ENCODE measurements at places on chromosomes 1 and 21.

DNA sequence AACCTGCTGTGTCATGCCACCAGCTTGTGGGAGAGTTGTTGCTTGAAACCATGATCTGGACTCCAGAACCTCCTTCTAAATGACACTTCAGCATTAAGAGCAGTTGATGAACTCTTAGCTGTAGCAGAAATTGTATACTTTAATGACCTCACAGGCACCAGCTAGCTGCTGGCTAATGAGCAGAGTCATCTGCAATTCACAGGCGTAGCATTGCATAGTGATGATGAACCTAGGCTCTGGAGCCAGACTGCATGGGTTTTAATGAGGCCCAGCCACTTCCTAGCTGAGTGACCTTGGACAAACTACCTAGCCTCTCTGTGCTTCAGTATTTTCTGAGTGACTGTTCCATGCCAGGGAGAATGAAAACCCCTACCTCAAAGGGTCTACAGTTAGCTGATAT is 407.1 kb downstream of the LMO4 start:
- no peak for DNase-seq

DNA sequence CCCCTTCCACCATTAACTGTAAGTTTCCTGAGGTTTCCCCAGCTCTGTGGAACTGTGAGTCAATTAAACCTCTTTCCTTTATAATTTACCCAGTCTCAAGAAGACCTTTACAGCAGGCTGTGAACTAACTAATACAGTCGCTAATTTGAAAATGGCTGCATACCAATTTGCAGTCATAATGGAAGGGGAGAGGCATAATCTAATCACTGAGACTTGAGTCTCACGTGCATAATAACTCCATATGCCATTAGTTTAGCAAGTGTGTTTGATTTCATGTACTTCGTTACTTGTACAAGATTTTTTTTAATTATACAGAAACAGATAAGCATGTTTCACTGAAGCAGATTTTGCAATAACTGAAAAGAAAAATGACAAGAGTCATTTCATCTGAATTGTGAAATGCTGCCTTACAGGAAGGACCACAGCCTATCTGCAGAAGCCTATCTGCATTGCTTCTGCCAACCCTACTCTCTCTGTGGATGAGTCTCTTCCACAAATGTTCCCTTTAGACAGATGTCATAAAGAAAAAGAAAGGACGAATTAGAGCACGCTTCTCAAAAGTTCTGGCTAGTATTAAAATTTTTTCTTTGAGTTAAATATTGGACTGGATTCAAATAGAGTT is 99.1 kb downstream of the PTGER3 start:
- DNase-seq, result no peak

DNA sequence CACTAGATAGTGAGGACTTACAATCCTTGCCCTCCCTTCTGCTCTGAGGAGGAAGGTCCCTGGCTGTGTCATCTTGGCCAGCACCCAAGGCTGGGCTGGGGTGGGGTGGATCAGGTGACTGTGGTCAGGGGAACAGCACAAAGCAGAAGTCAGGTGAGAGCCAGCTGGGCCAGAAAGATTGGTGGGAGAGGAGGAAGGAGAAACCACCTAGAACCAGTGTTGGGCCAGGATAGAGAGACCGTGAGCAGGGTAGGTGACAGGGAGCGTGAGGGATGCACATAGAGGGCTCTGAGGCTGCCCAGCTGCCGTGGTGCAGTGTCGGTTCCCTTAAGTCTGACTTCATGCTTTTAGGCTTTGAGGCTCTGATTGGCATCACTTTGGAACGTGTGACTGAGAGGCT is 22.7 kb downstream of the NCF2 start:
- peak; percentile 38 for DNase-seq

GRCh38 chr21:39062196-39062595 is 121.1 kb downstream of the PSMG1 start:
- no peak for DNase-seq

DNA sequence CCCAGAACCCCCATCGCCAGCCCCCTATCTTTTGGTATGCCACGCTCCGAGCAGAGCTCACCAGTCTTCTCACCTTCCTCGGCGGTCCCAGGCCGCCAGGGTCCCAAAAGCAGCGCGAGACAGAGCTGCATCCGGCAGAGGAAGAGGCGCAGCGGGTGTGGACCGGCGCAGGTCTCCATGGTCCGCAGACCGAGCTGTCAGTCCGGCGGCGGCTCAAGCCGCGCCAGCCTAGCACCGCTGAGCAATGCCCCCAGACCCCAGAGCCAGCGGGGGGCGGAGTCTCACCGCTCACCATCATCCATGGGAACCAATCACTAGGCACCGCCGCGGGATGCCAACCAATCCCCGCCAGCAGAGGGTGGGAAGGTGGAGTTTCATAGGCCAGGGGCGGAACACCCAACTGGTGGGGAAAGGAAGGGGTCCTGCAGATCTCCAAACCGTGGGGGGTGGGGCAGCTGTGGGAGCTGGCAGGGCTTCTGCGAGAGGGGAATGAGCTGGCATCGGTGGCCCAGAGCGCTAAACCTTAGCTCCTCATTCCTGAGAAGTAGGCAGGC is at the start of gene EPHA10:
EPHA10 (minus strand) TSS at position 233 of the 554 bp plus-strand sequence; CDS start at position 179, 54 bp downstream.
- DNase-seq, result no peak

- no peak for DNase-seq
Measured at GRCh38 chr1:214990619-214991018, 91.9 kb upstream of the KCNK2 start.

DNA sequence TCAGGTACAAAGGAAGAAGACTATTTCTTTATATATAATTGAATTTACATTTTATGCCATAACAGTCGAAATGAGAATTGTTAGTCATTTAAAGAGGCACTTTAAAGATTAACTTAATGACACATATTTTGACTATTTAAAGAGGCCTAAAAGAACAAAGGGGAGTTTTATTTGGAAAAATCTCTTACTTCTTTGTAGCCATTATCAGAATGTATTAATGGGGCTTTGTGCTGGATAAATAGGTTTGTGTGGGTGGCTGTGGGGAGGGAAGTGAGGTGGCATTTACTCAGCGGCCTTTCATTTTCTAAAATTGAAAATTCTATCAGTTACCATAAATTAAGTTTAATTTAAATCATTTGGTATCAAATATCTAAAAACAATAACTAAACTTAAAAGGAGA is 462.2 kb upstream of the CXADR start:
- DNase-seq, result no peak

- no peak for DNase-seq
Measured at GRCh38 chr1:50157306-50157941, 48.7 kb downstream of the ELAVL4 start.

DNA sequence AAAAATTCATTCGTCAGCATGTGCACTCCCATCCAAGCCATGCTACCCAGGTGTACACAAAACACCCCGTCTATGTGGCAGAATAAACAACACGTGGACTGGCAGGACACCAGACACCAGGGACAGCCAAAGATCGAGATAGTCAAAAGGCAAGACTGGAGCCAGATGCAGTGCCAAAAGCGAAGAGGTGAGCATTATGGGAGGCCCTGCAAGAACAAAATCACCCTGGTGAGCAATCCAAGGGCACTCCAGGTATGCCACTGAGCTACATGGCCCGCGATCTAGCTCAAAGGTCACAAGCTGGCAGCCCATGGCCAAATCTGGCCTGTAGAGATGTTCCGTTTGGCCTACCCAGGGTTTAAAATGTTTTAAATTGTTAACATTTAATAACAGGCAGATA is 33.7 kb downstream of the PLPP3 start:
- DNase-seq, result no peak

DNA sequence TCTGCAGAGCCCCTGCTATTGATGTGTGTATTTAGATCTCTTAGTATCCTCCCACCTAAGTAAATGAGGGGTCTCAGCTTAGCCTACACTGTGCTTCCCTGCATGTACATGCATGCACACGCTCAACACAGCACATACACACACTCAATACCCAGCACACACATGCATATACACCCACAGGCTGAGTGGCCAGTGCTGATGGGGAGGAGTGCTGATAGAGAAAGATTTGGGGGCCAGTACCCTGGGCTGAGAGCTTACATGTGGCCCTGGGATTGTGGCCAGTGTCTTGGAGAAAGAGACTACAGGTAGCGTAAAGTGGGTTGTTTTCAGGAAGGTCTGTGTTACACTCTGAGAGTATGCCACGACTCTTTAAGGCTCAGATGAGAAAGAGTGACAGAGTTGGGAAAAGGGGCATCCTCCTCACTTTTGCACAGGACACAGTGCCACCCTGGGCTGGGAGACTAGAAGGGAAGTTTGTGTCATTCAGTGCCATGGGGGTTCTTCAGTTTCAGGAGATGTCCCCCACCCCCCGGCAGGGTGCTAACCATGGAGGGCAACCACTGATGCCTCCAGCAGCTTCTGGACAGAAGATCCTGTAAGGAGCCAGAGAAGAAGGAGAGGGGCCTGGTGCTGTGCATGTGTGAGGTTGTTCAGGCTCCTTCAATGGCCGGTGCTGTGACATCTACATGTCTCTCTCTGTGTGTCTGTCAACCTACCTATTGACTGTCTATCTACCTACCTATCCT is 166.8 kb downstream of the RHOU start:
- no peak for DNase-seq

DNA sequence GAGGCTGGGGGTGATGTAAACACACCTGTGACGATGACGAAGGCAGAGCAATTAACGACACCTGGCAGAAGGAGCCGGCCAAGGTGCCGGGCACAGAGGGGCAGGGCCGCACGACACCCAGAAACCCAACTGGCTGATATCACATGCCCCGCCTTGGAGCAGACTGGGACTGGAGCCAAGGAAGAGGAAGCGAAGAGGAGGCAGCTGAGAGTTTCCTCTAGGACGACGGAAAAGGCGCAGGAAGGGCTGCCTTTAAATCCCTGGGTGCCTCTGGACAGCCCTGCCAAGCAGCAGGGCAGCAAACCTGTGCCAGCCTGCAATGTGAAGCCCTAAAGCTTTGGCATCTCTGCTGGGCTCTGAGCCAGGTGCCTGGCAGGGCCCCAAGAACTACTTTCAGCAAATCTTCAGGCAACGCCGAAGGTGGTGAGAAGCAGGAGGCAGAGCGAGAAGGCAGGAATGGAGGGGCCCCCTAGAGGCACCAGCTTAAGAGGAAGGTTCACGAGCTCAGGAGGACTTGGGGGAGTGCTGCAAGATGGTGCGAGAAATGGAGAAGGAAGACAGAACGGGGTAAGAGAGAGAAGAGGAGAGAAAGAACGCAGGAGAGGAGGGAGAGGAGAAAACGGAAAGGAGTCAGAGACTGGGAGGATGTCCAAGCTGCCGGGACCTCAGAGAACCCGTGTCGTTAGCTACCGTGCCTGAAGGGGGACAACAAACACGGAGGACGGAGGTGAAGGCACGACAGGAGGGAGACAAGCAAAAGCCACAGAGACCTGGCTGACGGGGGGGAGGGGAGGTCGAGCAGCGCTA is 25.3 kb upstream of the PEF1 start:
- peak; percentile 37 for DNase-seq
